ENCODE measurements at places on chromosomes 4 and X. TPM values are rescaled to one million over a fixed set of nuclear protein-coding genes. Genes with fewer than 3 reads are reported as not detected.

GRCh38 chrX:97672138-97672537 lies 788.4 kb downstream of the RPA4 start:
- DNase-seq = peak; percentile 46

The GYPB gene
- not detected for total RNA-seq

DNA sequence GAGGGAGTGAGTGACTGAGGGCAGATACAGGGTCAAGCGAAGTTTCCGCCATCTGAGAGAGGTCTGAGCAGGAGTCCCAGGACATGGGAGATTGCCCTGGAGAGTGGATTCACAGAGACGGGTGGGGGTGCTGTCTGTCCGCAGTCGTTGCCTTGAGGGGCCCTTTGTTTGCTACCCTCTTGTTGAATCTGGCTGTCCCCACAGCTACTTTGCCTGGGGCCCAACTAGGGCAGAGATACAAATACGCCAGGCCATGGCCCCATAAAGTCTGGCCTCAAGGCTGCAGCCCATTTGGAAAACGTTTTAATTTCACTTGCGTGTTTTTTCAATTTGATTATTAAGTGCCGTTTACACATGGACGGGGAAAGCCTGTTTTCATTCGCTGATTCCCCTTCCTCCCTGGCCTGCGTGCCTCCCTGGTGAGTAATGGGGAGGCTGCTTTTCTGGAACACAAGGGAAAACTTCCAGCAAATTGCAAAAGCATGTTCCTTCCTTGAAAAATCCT lies 134.4 kb downstream of the SMIM20 start:
- no peak for DNase-seq

The PRSS12 gene
- total RNA-seq = 12.2 TPM

DNA sequence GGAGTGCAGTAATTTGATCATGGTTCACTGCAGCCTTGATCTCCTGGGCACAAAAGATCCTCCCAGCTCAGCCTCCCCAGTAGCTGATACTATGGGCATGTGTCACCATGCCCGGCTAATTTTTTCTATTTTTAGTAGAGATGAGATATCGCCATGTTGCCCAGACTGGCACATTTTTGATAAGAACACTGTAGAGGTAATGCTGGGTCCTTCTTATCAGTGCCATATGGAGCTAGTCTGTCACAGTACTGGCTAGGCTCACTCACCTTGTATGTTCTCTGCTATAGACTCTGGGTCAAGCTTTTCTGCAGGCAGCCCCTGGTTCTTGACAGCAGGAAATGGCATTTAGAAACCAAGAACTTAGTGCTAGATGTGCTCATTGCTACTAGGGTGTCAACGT lies 53.9 kb downstream of the BCOR start:
- DNase-seq = no peak

- DNase-seq = no peak
Observed at GRCh38 chr4:118180776-118181175, 146.5 kb downstream of the NDST3 start.

All from body of pancreas (tissue), 4 donors.